ENCODE measurements at places on chromosomes 11 and 22. TPM values are rescaled to one million over a fixed set of nuclear protein-coding genes. Genes with fewer than 3 reads are reported as not detected.

The PATE2 gene
- not detected for polyA plus RNA-seq

The CCDC116 gene
- polyA plus RNA-seq = 0.03 TPM

DNA sequence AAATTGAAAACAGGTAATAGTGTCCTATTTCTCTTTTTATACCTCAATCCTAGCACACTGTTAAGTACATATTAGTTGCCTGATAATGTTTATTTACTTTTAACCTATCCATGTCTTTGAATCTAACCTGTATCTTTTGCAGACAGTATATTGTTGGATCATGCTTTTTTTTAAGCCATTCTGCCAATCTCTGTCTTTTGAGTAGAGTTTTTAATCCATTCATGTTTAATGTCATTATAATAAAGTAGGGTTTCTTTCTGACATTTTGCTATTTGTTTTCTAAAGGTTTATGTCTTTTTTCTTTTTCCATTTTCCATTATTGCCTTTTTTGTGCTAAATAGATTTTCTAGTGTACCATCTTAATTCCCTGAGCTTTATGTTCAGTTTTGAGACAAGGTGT, 23.8 kb upstream of the DEPDC7 start:
- DNase-seq = no peak

- DNase-seq = no peak
Measured at GRCh38 chr11:14012846-14013245, 50.3 kb downstream of the SPON1 start.

DNA sequence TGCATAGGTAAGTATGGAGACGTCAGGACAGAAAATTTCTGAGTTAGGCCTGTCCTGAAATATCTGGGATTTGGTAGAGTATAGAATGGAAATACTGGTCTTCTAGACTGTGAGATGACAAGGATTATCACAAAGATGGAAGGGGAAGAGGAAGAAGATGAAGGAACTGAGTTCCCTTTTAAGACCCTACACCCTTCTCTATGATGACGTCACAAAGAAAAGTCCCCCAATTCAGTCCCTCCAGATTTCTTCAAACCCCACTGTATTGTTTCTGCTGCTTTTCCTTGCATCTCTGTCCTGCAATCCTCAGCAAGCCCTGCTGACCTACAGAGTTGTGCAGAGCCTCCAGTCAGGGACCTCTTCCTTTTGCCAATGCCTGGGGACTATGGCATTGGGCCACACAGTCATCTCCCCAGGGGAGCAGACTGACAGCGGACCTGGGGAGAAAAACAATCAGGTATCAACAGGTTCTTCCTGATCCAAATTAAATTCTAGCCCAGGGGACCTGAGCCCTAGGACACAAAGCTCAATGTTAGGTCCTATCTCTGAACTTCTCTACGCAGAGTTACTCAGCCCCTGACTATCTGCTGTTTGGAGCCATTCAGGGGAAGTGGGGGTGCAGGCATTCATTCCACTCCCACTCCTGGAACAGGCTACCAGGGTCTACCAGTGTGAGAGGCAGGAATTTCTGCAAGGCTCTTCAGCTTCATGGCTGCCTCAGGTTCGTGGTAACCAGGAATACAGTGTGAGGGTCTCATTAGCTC, 49.2 kb upstream of the POU2AF1 start:
- DNase-seq = no peak

GRCh38 chr11:19970944-19971343, 189.3 kb downstream of the DBX1 start:
- no peak for DNase-seq

DNA sequence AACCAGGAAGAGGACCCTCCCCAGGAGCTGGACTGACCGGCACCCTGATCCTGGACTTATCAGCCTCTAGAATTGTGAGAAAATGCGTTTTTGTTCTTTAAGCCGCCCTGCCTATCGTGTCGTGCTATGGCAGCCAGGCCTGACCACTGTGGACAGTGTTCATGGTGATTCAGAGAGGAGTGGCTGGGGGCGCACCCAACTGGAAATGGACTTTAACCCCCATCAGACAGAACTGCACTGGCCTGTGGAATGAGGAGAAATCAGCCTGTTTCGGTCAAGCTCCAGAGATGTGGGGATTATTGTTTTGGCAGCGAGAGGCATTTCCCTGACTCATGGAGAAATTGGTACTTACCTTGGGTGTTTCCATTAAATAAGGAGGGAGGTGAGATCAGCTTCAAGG, 1437.8 kb downstream of the BRD1 start:
- no peak for DNase-seq

DNA sequence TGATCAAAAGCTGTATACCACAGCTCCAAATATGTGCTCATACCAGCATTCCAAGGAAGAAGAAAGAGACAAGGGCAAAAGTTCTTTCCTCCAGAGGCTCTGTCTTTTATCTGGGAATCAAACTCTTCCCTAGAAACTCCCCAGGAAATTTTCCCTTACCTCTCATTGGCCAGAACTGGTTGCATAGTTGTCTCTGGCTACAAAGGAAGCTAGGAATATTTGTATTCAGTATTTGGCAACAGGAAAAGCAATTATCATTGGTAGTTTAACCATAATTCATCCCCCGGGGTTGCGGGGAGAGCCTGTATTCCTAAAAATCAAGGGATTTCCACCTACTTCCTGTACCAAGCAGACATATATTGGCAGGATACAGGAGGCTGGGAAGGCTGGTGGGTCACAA, 10.5 kb upstream of the ZFTA start:
- DNase-seq = no peak

DNA sequence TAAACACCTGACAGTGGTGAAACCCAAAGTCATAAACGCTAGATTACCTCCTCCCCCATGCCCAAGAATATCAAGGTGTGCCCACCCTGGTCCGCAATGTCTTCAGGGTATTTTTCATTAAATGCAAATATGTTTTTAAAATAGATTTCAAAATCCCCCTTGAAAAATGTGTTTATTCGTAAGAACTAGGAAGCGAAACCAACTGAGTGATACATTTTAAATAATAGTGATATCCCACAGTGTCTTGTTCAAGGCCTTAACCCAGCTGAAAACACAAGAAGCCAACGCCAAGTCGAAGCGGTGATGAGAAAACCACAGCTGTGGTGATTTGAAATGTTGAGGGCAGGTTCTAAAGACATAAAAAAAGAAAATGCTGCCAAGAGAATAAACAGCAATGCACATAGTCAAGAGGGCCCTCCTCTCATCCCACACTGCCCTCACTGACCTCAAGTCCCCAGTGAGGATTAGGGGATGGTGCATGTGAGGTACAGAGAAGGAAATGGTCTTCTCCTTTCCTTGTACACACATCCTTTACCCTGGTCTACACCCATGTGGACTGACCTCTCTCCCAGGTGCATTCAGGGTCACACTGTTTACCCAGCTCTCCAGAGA, 25.5 kb downstream of the KCNJ1 start:
- no peak for DNase-seq

- no peak for DNase-seq
Measured at GRCh38 chr11:15882876-15883454, 473.4 kb downstream of the SOX6 start.

DNA sequence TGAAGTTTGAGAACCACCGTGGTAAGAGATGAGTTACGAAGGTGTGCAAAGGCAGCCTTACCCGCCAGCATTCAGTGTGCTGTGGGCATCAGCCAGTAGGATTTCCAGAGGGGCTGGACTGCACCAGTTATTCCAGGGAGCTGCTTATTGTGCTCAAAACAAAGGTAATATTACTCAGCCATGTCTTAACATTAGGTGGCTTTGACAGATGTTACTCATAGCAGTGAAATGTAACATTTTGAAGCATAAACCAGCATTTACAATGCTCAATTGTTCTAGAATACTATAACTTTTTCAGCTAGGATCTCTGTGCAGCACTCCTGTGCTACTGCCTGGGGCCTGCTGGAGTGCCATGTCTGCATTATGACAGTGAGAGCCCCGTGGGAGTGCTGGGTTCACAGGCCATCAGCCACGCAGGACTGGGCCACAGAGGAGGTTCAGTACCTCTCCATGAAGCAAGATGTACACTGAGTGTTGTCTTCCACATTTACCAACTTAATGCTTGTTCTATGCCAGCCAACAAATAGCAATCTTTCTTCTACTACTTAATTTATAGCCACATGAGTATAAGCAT, 238.1 kb downstream of the CADM1 start:
- peak; percentile 60 for DNase-seq

DNA sequence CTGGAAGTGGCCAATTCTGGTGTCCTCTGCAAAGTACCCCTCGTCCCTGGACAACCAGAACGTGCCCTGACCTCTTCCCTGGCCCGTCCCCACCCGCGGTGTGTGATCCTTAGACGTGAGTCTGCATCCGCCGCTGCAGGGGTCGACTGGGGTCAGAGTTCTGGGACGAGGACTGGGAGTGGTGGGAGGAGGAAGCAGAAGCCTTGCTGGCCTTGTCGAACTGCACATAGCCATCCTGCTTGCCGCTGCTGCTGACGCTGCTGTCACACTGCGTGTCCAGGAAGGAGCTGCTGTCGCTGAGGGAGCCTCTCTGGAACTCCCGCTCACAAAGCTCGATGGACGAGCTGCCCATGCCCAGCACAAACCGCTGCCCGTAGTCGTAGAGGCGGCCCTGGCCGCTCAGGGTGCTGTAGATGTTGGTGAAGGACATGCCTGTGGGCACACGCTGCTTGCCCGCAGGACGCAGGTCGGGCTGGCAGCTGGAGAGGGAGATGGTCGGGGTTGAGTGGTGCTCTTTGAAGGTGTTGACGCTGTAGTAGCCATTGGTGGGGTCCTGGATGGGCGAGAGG, 69.1 kb downstream of the ST3GAL4 start:
- DNase-seq = no peak

DNA sequence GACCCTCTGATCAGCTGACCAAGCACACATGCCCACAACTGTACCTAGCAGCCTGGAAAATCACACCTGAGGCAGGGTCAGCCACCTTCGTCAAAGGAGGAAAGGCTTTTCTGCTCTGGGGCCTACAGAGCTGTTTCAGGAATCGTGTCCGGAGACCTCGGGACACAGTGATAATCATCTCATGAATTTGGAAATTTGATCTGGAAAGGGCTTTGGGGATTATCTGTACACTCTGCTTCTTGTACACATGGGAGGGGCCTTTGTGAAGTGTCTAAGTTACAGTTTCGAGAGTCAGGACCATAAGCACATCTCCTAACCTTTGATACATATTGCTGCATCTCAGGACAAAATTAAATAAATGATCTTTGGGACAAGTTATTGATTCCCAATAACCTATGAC, 1421.2 kb upstream of the TENM4 start:
- no peak for DNase-seq

- peak; percentile 25 for DNase-seq
Measured at GRCh38 chr11:8408151-8408941, 144.7 kb upstream of the LMO1 start.
